ENCODE measurements at places on chromosomes 5 and 9.

DNA sequence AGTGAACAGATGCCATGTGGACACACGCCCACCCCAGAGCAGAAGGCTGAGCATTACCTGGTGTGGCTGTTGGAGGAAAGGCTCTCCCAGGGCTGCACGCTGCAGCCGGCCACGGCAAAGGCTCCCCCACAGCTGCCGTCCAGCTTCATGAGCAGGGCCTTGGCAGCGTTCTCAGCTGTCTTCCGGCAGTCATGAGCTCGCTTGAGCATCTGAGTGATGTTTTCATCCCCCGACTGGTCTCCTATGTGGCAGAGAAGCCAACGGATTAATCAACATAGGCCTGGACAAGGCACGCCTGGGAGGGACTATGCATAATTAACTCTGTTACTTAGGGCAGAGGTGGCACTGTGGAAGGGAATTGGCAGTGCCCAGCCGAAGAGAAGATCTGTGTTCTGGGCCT lies 87.3 kb downstream of the DCP2 start:
- no peak for DNase-seq

DNA sequence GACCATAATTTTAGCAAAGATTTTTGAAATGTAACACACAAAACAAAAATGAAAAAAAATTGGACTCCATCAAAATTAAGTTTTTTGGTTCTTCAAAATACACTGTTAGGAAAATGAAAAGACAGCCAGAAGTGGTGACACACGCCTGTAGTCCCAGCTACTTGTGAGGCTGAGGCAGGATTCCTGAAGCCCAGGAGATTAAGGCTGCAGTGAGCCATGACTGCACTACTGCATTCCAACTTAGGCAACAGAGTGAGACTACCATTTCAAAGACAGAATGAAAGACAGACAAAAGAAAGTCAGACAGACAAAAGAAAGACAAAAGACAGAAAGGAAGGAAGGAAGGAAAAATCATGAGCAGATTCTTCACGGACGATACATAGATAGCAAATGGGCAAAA lies 7.5 kb downstream of the DIAPH1 start:
- DNase-seq: no peak

DNA sequence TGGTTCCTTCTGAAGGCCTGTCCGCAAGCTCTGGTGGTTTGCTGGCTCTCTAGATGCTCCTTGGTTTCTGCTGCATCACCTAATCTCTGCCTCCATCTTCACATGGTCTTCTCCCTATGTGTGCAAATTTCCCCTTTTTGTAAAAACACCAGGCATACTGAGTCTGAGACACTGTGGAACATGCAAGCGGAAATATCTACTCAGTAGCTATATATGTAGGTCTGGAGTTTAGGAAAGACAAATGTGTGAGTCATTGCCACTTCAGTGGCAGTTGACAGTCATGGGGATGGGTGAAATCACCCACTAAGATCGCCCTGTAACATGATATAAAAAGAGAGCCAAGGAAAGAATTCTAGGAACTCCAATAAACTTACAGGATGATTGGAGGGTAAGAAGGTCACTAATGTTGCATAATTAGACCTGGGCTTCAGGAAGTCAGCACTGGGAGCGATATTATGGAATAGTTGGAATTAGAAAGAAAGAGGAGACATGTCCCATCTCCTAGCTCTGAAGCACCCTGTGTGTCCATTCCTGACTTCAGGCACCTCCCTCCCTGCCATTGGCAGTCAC lies 22.7 kb upstream of the UBLCP1 start:
- DNase-seq: no peak

DNA sequence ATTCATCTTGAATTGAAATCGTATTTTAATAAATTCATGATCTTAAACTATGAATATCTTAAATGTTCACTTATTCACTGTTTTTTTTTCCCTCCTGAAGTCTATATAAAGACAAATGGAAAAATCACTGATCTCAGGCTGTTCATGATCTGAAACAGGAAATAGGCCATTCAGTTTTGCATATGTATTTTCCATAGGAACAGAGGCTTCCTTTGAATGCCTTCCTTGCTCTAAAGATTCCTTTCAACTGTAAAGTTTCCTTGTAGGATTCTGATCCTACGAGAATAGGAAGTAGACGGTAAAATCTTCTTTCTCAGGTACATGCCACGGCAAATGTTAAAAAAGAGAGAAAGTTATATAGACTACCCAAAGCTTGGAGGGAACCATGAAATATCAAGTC lies 194.4 kb upstream of the PPP1R2B start:
- no peak for DNase-seq

DNA sequence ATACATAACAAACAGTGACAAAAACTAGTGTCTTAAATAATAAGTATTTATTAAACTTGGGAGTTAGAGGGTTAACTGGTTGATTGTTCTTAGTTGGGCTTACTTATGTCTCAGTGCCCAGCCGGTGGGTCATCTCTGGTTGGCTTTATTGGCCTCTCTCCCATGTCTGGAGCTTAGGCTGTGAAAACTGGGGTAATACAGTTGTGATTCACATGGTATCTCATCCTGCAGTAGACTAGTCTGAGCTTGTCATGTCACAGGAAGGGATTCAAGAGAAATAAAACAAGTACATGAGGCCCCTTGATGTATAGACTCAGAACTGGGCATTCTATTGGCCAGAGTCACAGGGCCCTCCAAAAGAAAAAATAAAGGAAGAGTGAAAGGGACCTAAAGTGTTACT lies 466.4 kb upstream of the SMC2 start:
- DNase-seq: no peak

DNA sequence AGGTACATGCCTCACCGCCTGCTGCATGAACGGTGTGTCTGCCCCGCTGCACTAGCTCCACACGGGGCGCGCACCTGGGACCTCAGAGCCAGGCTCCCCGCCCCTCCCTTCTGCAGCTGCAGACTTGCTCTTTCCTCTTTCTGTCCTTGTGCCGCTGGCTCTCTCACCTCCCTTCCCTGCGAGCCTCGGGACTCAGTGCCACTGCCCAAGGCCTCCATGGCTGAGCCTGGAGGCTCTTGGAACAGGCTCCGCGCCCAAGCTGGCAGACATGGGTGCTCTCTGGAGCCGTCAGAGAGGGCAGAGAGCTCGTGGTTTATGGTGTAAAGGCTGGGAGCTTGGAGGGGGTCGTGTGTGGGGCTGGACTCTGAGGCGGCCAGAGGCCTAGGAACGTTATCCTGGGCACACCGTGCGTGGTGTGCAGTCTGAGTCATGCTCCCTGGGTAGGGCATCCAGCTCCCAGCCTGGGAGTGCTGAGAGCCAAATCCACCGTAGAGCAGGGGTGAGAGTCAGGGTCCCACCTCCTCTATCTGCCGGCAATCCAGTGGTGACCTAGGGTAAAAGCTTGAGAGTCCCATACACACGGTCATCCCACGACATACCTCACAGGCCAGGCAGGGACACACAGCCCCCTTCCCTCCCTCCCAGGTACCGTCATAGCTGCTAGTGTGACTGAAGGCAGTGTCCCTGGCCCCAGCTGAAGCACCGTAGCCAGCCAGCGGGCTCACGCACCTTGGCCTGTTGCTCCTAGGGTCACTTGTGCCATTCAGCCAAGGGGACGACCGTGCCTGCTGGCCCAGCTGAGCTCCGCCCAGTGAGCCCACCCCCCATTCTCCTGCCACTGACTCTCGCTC lies 22.4 kb downstream of the GOLGA2 start:
- no peak for DNase-seq

GRCh38 chr5:66708368-66708767 lies 112.2 kb downstream of the MAST4 start:
- no peak for DNase-seq

- DNase-seq: no peak
Measured at GRCh38 chr5:149764086-149764485, 34.0 kb downstream of the PPARGC1B start.

GRCh38 chr9:131801810-131802209 lies 61.9 kb upstream of the RAPGEF1 start:
- DNase-seq: no peak

DNA sequence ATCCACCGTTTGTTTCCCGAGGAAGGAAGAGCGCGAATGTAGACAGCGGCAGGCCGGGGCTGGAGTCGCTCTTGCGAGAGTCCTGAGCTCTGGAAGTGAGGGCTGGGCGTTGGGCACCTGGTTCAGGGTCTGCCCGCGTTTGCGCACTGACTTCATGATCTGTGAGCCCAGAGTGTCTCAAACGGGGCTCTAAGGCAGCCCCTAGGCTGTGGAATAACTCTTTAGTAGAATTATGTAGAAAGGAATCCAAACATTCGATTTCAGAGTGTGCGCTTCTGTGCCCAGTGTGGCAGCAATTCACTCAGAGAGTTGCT lies 478 bp upstream of the GGTA1 start:
- DNase-seq: no peak

DNA sequence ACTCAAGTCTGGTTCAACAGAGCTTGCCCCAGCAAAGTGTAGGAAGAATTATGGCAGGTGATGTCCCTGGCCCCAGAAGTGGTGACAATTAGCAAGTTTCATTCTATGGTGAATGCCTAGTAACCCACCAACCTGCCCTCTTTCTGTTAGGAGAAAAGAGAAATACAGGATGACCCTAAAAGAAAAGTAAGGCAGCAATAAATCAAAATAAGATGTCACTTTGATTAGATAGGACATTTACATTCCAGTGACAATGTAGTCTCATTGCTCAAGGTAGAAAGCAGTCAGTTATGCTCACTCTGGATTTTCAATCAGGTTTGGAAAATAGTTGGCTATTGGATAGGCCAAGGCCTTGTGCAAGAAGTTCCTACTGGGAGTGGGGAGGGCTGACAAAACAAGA lies 5.6 kb upstream of the HSPA9 start:
- no peak for DNase-seq

GRCh38 chr9:899440-900184 lies 58.1 kb downstream of the DMRT1 start:
- DNase-seq: no peak

DNA sequence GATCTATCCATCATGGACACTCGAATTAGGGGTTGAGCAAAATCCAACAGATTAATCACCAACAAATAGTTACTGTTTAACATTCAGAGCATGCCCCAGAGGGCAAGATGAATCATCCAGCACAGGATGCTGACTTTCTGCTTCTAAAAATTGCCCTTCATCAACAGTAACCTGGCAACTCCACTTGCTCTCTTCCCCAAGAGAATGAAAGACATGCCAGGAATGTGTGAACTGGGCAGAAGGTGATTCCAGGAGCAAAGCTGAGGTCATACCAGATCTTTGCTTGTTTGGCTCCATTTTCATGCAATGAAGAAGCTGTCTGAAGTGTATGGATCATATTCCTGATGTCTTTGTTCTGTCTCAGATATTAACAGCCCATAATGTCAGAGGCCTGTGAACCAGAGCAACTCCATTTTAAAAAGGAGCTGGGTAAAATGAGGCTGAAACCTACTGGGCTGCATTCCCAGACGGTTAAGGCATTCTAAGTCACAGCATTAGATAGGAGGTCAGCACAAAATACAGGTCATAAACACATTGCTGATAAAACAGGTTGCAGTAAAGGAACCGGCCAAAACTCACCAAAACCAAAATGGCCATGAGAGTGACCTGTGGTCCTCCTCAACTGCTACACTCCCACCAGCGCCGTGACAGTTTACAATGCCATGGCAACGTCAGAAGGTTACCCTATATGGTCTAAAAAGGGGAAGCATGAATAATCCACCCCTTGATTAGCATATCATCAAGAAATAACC lies 2.5 kb upstream of the ZNF367 start:
- peak; percentile 30 for DNase-seq

DNA sequence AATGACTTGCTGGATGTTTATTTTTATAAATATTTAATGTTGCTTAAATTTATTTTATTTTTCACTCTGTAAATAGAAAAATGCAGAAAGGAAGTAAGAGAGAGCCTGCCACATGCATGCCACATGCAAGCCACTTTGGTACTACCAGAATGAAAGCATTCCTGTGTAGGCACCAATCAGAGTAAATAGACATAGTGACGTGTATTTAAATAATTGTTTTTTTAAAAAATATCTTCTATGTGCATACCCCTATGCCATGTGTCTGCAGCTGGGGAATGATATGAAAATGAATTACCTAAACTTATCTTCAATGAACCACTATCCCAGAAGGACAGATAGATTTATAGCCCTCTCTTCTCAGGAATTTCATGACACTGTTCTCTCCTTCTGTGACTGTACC lies 651.5 kb upstream of the RIOK2 start:
- no peak for DNase-seq

- DNase-seq: no peak
Measured at GRCh38 chr5:68122439-68123328, 92.9 kb upstream of the PIK3R1 start.

DNA sequence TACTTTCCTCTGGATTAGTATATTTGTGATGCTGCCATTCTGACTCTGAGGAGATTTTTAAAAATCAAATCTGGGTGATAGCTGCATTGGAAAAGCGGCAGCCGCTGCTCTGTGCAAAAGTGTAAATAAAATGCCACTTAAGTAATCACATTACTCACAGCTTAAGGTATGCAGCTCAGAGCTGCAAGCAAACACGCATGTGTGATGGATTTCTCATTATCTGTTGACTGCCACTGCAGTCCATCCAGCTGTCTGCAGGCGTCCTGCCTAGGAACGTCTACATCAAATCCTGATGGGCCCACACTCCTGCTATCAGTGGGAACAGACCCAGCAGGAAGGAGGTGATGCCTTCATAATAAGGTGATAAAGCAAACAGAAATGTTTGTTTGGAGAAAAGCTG lies 216.9 kb downstream of the SPOCK1 start:
- no peak for DNase-seq

DNA sequence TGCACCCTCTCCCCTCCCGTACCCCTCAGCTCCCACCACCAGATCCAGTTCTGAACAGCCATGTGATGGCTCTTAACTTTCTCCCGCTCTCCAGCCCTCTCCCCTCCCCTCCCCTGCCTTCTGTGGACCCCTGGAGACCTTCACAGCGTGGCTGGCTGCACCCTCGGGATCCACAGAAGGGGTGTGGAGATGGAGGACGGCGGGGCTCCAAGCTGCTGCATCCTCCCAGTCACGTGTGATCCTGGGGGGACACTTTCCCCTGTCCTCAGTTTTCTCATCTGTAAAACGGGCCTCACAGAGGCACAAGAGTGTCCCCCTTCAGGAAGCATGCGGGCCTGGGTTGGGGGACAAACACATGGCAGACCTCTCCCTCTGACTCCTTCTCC lies 276.0 kb upstream of the MVB12B start:
- no peak for DNase-seq

GRCh38 chr9:23822261-23823169 lies 3.5 kb downstream of the ELAVL2 start:
- DNase-seq: no peak

DNA sequence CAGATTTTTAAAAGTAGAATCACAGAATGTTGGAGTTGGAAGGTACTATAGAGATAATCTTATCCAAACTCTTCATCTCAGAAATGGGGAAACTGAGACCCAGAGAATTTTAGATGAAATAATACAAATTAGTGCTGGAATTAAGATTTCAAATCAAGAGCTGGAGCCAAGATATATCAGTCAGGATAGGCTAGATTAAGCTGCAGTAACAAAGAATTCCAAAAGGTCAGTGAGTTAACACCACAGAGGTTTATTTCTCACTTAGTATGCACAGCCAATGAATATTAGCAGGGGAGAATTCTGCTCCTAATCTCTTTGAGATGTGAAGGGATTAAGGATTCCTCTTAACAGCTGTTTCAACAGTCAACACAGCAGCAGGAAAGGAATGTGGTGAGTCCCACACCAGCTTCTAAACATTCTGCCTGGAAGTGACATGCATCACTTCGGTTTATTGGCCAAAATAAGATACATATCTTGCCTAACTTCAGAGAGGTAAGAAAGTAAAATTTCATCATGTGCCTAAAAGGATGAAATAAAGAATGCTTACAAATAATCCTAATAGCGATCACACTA lies 136.8 kb downstream of the FRMD3 start:
- DNase-seq: no peak

Measured in CD4-positive, alpha-beta T cell treated with Interleukin-10 for 1 hour (primary cell).